ENCODE measurements at places on chromosomes 12 and 14. TPM values are rescaled to one million over a fixed set of nuclear protein-coding genes. Genes with fewer than 3 reads are reported as not detected.

- no peak for DNase-seq
Observed at GRCh38 chr12:104865080-104865479, 93.0 kb downstream of the SLC41A2 start.

PDZRN4 gene
- 0.56 TPM for polyA plus RNA-seq

GRCh38 chr12:108784270-108784669, 53.0 kb upstream of the CORO1C start:
- no peak for DNase-seq

- no peak for DNase-seq
Observed at GRCh38 chr12:42484996-42485395, 104.5 kb downstream of the PRICKLE1 start.

PUS1 gene
- 16.1 TPM for polyA plus RNA-seq

- peak; percentile 85 for DNase-seq
Observed at GRCh38 chr12:51848841-51849735, 570 bp upstream of the FIGNL2 start.

- no peak for DNase-seq
Observed at GRCh38 chr14:94110552-94111181, at the start of gene IFI27. Gene IFI27 (plus strand): TSS chr14:94110736.

DNA sequence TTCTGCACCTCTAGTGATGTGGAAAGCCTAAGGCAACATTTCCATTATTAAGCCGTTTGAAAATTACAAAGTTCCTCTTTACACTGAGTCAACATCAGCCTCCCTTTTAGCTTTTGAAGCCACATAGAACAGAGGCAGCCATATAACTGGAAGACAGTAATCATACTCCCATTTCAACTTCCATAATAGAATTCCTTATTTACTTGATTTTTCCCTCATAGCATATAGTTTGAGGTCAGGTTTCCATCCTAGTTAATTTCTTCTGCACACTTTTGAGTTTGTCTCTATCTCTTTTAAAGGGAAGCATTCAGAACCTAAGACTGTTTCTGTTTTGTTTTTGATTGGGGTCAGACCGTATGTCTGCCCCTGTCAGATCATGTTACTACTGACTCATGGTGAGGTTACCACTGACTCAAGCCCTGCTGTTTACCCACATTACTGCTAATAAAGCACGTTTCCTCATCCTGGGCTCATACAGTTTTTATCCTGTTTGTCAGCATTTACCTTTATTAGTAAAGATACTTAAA, 161.0 kb downstream of the SLC38A4 start:
- no peak for DNase-seq

Measured in kidney (tissue), 22 donors.